ENCODE measurements at places on chromosomes 6 and 20.

GRCh38 chr6:145865595-145865994 is 51.0 kb upstream of the FBXO30 start:
- no peak for DNase-seq

DNA sequence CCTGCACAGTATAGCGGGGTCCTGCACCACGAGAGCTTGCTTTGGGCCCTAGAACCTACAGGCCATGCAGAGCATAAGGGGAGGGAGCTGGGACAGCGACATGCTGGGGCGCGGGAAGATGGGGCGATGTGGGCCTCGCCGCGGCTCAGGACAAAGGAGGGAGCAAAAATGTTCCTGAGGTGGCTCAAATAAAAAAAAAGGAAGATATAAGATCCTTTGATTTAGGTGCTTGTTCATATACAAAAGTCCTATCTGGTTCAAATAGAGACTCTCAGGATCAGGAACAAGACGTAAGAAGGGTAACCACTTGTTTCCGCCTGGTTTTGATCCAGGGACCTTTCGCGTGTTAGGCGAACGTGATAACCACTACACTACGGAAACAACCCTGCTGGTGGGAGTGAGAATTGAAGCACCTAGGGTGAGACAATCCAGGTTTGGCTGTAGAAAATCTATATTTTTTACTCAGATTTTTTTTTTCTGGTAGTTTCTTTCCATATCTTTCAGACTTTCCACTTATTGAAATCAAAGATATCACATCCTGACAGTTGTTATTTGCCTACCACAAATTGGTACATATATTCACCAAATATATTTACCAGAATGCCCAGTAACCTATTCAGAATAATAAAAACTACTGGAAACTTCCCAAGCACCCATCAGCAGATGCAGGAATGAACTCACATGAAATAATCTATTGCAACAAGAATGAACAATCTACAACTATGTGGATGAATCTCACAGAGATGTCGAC is 177.9 kb upstream of the ZNF184 start:
- no peak for DNase-seq

DNA sequence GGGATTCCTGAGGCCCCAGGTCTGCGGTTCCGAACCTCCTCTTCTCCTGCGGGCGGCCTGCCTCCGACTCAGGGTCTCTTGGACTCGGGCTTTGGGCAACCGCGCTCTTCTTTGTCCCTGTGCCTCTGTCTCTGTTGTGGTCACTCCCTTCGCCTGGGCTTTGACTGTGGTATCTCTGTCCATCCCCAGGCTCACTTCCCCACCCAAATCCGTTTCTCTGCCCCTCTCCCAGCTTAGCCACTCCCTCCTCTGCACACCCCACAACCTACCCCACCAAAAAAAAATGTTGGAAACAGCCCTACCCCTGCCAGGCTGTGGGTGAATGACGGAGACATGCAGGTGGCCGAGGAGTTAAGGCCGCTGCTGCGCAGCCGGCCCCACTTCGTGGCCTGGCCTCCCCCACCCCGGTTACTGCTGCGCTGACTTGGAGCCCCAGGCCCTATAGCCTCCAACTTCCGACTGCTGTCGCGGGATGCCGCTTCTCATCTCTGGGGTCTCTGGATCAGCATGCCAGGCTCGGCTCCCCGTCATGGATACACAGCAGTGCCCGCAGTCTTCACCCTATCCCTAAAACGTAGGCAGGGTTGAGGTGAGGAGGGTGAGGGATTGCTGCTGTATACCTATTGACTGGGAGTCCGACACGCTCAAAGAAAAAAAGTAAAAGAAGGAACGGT is 2.7 kb upstream of the MAFB start:
- no peak for DNase-seq

GRCh38 chr20:24241466-24241865 is 228.0 kb upstream of the SYNDIG1 start:
- DNase-seq = no peak

- DNase-seq = no peak
Measured at GRCh38 chr6:169452869-169453620, 199.4 kb upstream of the THBS2 start.

DNA sequence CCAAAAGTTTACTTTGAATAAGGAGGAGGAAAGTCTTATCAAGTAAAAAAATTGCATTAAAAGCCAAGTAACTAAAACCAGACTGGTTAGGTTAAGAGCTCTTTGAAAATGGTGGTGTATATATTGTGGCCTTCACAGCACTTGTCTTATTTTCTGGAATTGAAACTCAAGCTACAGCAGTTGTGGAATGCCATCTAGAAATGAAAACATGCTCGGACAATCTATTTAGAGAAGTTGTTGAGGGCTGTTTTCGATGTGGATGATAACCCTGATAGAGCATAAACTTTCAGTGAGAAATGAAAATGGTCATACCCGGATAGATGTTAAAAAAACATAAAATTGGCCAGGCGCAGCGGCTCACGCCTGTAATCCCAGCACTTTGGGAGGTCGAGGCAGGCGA is 47.0 kb downstream of the ARID1B start:
- DNase-seq = no peak

All from skeletal muscle cell (primary cell).